Cortex of kidney (tissue), 1 donor: ENCODE measurements at places on chromosomes 5 and 9.

DNA sequence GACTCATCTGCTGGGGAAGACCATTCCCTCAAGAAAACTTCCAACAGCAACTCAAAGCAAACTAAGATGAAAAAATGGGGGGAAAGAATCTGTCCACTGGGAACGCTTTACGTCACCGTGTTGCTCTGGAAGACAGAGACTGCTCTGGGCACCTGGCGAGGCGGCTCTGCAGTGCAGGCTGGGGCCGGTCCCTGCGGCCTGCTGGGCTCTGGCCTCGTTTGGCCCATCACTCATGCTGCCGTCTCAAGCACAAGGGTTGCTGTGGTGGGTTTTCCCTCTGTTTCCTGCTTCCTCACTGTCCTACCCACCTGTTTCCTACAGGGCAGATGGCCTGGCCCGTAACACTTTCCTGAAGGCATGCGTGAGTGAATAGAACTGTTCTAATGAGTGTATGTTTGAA lies 92.9 kb upstream of the OTULINL start:
- no peak for DNase-seq

DNA sequence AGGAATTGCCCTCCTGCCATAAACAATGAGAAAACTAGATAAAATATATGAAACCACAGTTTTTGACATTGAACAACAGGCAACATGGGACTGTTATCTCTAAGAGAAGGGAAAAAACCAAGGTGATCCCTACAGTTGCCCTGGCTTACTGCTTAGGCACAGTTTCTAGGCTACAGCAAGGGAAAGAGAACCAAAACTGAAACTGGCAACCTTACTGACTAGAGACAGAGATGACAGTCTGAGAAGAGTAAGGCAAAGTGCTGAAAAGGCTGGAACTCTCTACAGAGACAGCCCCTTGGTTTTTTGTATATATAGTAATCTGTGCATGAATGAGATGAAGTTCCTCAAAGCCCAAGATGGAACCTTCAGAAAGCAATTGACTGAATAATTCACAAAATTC lies 36.2 kb upstream of the REEP2 start:
- DNase-seq, result no peak

- DNase-seq, result no peak
Observed at GRCh38 chr5:177357459-177358351, at the start of gene RGS14. Gene RGS14, plus strand, starts transcription at chr5:177357924. Its CDS starts 101 bp downstream, at chr5:177358025.

DNA sequence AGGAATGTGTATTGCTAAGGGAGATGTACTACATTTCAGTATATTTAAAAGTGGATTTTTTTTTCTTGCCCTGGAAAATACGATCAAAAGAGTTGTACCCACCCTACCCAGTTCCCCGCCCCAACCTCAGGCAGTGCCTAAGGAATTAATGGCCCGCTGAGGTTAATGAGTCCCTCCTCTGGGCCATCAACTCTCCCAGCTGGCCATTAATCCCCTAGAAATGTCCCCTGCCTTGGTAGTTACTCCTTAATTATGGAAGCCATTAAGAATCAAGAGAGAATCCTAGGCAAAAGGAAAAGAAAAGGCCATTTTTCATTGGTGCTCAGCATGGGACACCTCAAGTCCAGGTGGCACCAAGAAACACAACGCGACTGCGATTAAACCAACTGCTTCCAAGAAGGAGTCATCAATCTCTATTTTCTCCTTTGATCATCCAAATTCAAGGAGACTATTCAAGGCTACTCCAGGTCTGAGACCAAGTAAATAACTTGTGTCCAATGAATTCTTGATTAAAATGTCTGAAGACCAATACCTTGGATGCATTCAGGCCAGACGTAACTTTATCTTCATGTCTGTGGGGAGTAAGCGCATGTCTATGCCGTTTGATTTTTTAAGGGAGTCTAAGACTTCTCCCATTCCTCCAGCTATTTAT lies 1962.2 kb upstream of the WWC1 start:
- no peak for DNase-seq

DNA sequence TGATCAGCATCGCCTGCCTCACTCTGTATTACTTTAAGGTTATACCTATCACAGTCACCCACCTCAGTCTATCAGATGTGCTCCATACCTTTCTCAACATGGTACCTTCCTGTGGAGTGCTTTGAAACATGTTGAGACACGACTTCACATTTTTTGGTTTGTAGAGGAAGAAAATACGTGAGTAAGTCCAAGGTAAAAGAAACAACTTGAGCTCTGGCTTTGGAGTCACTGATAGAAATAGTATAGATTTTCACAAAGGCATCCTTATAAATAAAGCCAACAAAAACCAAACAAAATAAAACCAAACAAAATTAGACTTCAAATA lies 77.5 kb upstream of the HMHB1 start:
- DNase-seq, result no peak

GRCh38 chr9:116587919-116588318 lies 99.2 kb upstream of the TRIM32 start:
- DNase-seq, result no peak

DNA sequence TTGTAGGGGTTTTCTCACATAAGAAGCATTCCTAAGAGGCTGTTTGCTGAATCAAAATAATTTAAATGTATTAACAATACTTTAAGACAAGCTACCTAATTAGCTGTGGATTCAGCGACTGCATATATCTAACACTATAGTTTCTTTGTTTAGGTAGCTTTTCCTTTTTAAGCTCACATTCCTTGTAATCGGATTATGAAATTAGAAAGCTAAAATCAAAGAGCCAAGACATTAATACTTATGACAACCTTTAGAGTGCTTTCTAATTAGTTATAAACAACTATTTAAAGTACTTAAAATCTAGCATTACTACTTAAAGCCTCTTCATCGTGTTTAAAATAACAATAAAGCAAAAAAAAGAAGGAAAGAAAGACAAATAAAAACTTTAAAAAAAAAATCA lies 137.3 kb upstream of the RETREG1 start:
- no peak for DNase-seq

GRCh38 chr9:126906091-126906490 lies 8.5 kb upstream of the RALGPS1 start:
- DNase-seq, result no peak

GRCh38 chr5:164358531-164359259 lies 853.3 kb downstream of the MAT2B start:
- DNase-seq, result no peak

DNA sequence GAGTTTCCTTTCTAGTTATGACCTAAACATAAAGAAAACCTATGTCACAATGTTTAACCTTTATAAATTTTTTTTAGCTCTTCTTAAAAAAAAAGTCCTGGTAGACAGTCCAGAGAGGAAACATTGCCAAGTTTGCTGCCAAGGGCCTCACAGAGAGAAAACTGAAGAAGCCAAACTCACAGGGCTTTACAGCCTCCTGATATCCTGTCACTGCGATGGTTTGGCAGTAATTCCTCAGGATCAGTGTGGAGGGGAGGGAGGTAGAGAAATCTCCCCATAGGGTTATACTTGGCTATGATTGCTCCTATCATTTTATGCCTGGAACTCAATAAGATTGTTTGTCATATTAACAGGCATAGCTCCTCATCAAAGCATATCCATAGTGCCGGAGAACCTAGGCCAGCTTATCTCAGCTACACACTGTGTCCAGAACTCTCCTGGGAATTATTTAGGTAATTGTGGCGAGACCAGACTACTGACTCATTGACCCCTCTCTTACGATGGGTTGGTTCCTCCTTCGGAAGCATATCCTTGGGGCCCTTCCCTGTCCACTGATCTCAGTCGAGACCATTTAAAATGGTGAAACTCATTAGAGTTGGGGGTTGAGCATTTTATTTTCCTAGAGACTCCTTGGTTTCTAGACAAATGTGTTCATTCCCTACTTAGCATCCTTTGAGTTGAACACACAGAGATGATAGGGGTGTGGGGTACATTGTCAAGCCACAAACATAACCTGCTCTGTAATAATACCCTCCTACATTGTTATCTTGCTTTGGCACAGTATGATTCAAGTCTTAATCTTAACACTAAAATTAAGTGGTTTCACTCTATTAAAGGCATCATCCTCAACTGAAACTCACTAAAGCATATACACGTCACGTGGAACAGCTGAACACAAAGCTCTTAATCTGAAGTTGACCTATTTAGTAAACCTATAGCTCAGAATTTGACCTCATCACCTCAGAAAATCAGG lies 53.4 kb upstream of the TMC1 start:
- no peak for DNase-seq

DNA sequence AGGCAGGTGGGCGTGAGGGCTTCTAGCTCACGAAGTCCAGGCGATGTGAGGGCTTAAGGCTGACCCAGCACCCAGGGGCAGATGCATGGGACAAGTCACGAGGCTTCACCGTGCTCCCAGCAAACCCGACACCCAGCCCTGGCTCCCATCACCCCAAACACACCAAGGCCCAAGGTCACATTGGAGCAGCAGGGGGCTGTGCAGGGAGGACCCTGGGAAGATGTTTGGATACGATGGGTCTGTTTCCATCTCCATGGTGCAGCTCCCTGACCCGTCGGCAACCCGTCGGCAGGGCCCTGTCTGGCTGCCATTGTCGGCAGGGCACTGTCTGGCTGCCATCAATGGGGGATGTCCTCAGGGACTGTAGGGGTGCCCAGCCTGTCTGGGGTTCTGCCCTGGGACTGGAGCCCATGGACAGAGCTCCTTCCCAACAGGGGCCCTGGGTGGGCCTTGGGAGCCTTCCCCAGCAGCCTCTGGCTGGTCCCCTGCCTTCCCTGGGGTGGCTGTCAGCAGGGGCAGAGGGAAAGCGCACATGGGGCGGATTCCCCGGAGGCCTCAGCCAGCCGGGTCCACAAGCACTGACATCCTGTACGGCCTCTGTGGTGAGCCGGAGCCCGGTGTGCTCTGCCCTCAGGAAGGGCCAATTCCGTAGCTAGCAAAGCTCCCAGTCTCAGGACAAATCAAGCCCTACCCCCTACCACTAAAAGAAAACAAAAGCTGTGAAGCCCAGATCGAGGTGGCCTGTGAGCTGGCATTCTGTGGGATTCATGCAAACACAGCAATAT lies 47.1 kb downstream of the NACC2 start:
- DNase-seq, result no peak

DNA sequence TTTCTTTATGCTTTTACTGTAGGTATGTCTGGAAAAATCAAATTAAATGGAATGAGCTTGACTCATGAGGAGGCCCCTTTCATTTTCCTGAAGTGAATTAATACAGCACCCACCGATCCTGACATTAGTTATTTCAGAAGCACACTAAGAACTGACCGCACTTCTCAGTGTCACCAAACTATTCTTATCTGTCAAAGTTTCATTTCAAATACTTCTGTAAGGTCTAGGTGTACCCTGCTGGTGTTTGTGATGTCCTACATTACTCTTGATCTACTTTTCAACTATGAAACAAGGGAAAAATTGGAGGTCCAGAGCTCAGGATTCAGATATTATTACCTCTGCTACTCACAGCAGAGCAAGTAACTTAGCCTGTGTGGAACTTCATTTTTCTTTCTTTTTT lies 1.8 kb upstream of the TEK start:
- no peak for DNase-seq

DNA sequence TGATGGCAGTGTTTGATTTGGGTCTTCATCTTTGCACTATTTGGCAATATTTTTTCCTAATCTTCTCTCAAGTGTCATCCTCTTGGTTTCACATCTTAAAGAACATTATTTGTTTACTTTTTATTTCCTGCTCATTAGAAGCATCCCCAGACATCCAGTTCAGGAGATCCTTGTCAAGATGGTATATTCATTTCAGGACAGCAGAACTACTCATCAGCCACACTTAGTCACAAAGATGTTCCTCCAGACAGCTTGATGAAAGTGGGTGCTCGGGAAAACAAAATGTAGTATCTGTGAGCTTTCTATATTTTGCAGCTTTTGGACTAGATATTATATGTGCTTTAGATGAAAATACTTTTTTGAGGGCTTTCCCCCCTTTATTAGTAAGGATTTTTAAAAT lies 72.1 kb upstream of the SREK1 start:
- no peak for DNase-seq

DNA sequence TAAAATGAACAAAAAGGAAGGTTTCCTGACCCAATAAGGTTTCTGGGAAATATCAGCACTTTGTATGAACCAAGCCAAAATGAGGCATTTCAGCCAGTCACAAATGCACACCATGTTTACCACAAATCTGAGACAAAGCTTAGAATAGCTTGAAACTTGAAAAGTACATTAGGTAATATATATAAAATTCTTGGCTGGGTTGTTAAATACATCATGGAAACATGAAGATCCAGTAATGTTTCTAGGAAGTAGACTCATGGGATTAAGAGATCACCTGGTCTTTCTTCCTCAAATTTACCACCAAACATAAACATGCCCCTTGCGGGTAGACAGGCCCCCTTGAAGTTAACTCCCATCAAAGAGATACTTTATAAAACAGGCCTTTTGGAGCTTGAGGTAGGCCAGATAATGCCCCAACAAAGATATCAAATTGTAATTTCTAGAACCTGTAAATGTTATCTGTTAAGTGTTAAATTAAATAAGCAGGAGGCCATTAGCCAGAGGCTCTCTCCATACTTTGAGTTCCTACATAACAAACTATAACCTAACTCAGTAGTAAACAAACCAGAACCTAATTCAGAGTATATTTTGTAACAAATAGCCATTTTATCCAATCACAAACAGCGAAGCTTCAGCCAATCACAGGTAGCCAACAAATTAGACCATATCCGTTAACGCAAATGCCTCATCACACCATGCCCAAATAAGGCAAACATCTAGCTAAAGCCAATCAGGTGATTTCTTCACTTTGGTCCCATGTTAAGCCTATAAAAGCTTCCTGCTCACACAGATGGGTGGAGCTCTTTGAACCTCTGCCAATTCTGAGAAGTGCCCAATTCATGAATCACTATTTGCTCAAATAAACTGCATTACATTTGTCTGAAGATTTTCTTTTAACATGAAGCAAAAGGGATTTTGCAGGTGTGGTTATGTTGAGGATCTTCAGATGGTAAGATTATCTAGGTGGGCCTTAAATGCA lies 127.9 kb upstream of the TARS1 start:
- DNase-seq, result no peak

GRCh38 chr5:134242146-134242545 lies 16.3 kb upstream of the PPP2CA start:
- no peak for DNase-seq

GRCh38 chr9:4192450-4192849 lies 107.4 kb downstream of the GLIS3 start:
- DNase-seq, result no peak

DNA sequence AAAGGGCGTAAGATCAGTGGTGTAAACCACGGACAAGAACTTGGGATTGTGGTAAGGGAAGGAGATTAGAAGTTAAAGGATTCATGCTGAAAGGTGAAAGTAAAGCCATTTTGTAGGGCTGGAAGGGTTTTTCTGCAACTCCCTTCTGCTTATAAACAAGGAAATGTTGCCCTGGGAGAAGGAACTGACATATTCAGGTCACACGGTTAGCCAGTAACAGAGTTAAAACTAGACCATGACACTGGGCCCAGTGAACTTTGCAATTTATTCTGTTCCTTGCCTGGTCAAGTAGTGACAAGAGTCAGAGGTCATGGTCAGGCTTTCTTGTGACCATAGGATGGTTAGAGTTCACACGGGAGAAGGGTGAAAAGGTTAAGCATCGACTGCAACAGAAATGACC lies 323.3 kb downstream of the DMRT2 start:
- DNase-seq, result no peak
